ENCODE measurements at places on chromosomes 16 and 17.
A peak's percentile ranks its signal among the peaks of the same experiment; 100 is the strongest.

GRCh38 chr16:51113236-51114125 lies 37.6 kb downstream of the SALL1 start:
- DNase-seq: no peak

GRCh38 chr16:78763821-78764440 lies 664.5 kb downstream of the WWOX start:
- no peak for DNase-seq

- DNase-seq: no peak
These were observed 123.9 kb downstream of the RPTOR start for GRCh38 chr17:80668375-80669148.

DNA sequence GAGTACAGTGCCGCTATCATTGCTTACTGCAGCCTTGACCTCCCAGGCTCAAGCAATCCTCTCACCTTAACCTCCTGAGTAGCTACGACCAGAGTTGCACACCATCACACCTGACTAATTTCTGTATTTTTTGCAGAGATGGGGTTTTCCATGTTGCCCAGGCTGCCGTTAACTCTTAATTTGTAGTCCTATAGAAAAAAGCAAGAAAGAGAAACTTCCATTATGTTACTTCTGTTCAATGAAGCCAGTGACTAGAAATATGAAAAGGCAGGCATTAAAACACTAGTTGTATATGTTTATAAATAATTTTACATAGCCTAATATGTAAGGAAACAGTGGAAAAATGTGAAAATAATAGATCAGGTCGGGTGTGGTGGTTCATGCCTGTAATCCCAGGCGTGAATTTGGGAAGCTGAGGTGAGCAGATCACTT lies 9.7 kb downstream of the RAD51C start:
- no peak for DNase-seq

GRCh38 chr17:58281511-58282011 lies 826 bp upstream of the MPO start:
- DNase-seq: no peak

DNA sequence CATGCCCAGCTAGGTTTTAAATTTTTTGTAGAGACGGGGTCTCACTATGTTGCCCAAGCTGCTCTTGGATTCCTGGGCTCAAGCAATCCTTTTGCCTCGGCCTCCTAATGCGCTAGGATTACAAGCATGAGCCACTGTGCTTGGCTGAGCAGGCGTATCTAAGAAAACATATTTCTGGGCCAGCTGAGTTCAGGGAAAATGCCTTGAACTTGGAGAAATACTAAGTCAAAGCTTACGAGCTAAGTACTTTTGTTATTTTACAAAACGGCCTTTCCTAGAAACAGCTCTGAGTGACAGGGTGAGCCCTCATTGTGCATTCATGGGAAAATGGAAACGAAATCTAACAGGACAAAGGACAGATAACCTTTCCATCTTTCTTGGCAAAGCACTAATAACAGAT lies 24.7 kb downstream of the DNAI2 start:
- no peak for DNase-seq

DNA sequence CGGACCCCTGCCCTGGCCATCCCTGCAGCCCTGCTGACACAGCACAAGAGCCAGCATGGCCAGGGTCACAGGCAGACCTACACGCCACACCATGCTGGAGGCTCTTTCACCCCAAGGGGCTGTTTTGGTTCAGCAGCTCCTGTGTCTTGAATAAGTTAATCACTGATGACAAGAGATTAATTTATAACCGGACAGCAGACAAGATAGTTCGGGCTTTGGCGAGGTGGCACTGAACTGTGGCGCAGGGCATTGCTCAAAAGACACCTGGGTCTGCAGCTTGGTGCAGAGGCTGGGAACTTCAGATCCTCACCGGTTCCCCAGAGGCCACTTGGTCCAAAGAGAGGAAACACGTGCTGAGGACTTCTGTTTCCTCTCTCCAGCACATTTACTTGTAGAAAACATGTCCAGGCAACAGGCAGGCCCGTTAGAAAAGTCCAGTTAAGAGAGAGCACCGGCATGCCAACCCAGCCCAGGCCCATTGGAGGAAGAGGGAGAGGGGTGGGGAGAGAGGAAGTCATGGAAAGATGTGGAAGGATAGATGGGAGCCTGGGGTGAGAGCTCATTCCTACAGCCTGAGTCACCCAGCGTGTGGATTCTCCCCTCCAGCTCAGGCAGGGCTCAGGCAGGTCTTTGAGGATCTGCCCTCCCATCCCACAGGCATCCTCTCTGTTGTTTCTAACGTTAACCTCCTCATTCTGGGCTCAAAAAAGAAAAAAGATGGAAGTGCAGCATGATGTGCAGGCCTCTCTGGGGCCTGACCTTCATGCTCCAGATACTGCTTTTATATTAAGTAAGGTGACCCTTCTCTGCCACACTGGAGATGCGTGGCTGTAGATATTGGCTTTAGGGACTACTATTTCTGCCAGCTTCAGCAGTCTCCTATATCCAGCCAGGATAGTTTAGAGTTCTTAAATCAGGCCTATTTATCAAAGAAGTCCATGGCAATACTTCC lies 80.0 kb upstream of the HNF1B start:
- DNase-seq: no peak

GRCh38 chr17:2140683-2141082 lies 85.8 kb downstream of the HIC1 start:
- DNase-seq: no peak

DNA sequence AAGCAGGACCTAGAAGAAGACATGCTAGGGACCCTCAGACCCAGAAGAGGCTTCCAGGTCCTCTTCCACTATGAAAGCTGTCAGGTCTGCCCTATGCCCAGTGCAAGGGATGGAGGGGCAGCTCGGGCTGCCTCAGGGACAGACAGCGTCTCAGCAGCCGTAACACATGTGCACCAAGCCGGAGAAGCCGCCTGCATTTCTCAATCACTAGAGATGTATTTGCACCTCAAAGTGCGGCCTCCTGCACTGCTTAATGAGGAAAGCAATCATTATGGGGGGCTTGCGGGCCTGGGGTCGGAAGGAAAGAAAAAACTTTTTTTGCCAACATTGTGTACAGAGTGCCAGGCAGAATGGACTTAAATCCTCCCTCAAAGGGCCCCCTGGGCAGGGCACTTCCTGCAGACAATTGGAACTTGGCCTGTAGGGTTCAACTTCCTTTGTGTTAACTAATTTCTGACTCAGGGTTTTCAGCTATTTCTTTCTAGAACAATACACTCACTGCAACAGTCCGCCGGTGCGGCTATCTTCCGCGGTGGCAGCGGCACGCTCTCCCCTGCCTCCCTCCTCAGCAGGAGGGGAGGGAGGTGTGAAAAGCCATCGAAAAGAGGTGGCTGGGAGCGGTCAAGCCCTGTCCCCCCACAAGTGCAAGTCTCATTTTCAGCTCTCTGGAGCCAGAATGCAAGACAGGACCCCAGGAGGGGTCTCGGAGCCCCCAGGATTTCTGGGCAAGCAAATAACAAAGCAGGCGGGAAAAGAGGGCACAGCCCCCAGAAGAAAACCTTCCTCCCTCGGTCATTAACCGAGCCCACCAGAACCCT lies 101.2 kb downstream of the ZNF423 start:
- no peak for DNase-seq

DNA sequence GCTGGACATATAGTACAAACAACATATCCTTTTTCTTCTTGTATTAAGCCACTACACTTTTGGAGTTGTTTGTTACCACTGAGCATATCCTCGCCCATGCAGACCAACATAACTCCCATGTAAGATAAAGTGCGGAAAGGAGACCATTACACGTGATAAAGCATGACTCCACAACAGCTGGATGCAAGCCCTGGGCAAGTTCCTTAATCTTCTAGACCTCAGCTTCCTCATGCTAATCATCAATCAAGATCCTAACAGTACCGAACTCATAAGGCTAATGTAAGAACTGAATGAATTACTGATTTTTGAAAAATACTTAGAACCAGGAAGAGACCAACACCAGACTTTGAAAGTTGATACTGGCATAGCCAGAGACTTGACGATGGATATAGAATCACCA lies 47.0 kb upstream of the GSG1L start:
- DNase-seq: no peak

GRCh38 chr17:50206604-50207293 lies 5.3 kb upstream of the COL1A1 start:
- peak; percentile 82 for DNase-seq

- DNase-seq: no peak
These were observed 87.5 kb downstream of the ASIC2 start for GRCh38 chr17:33205552-33205951.

All from coronary artery (tissue), 2 donors.